ENCODE measurements at places on chromosomes 7 and 10.

- DNase-seq = no peak
Measured at GRCh38 chr10:73911553-73912004, 647 bp downstream of the PLAU start.

- no peak for DNase-seq
Measured at GRCh38 chr7:103702454-103702853, 256.4 kb upstream of the SLC26A5 start.

DNA sequence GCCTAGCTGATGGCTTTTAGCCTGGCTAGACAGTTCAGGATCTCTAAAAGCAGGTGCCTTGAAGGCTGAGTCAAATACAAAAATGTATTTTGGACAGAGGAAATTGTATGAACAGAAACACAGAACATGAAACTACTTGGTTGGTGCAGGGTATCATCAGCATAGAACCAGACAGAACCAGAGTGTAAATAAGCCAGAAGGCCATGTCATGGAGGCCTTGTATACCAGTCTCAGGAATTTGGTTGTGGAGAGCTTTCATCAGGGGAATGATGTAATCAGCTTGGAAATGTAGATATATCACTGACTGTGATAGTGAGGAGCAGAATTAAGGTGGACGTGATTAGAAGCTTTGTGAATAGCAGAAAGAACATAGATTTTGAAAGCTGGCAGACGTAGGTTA, 82.9 kb downstream of the CFTR start:
- no peak for DNase-seq

DNA sequence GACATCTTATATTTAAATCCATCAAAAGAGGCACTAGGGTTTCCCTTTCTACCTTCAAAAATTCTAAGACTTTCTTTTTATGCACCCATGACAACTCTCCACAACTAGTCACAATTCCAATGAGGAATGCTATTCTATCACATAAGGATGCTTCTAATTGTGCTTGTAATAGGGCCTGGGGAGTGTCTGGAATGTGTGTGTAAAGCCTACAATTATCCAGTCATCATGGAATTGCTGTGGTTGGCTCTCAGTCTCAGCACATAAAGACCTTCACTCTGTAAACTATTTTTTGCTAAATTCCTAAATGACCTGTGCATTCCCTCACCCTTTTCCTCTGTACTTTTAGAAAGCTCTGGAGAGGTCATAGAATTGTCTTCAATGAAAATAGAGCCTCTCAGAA, 86.7 kb downstream of the EPDR1 start:
- DNase-seq = no peak

DNA sequence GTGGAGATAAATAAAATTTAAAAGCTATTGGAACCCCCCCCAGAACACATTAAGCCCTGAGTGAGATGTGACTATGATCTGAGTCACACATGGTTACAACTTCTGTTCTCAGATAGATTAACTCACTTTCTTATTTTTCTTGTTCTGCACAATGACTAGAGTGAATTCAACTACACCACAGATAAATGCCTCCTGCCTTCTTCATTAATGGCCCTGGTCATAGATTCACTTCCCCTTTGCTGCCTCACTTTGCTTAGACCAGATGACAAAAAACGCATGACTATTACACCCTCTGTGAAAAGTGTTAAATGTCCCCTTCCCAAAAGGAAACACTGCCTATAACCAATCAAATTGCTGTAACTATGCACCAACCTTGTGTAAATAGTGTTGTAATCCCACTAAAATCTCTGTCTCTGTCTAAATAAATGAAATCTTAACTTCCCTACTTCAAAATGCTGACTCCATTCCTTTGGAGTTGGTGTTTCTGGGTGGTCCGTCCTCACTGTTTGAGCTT, 49.4 kb downstream of the AKR1D1 start:
- peak; percentile 31 for DNase-seq

GRCh38 chr10:21069278-21069677, 172.2 kb upstream of the NEBL start:
- DNase-seq = no peak

GRCh38 chr7:42167206-42167605, 69.8 kb downstream of the GLI3 start:
- DNase-seq = no peak

- no peak for DNase-seq
Measured at GRCh38 chr7:36188906-36189305, 35.9 kb downstream of the EEPD1 start.

DNA sequence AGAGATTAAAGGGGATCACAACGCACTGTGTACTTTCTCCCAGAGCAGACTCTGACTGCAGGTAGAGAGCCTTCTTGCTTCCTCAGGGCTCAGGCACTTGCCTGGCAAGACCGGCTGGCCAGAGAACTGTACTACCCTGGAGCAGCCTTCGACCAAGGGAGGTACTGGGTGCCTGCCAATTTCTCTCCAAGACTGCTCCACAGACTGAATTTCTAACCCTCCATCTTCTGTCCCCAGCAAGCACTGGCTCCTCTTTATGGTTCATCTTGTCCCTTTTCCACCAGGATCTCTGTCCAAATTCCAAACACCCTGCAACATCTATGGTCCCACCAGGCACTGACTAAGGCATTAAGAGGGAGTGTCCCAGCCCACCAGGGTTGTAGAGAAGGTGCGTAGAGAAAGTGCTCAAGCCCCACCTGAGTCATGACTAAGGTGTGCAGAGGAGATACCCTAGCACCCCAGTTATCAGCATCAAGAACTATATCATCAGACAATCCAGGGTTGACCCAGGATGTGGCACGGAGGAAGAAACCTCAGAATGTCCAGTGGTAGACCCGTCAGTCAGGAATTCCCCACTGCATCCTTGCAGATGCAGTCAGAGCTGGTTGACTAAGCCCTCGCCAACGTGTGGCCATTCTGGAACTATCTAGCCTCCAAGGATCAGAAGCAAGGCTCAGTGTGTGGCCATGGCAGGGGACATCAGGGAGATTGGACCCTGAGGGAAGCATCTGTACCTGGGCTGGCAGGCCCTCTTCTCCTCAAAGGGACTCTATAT, 60.9 kb upstream of the CAMK2B start:
- no peak for DNase-seq

All from fibroblast of skin of right biceps (primary cell).